ENCODE measurements at places on chromosomes 2 and 18.

DNA sequence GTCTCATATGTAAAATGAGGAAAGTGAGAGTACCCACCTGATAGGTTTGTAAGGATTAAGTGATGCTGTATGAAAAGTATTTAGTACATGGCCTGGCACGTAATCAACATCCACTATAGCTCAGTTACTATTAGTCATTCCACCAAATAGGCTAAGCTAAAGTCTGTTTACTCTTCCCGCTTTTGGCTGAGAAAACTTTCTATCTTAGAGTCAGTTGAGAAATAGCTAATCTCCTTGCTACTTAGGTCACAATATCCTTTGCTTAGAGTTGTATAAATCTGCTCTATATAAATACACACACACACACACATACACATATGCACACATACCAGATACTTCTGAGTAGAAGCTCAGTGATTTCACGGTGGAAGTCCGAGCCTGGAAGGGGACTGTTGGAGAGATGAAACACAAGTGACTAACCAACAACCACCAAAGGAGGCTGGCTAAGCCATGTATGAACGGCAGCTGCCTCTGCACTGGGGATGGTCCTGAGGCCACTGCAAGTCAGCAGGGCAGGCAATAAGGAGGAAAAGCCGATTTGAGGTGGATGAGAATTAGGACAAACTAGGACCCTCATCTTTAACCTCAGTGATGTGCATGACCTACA lies 104.6 kb upstream of the EPHA4 start:
- no peak for DNase-seq

DNA sequence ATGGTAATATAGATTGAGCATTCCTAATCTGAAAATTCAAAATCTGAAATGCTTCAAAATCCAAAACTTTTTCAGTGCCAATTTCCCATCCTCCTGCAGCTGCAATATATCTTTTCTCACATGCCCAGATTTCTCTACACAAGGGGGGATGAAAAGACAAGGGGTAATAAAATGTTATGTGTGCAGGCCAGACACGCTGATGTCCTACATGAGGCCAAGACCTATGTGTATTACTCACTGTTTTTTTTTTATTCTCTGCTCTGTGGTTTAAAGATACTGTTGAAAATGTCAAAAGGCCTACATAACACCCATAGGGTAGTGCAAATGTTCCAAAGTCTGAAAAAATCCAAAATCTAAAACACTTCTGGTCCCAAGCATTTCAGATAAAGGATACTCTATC lies 41.2 kb upstream of the CWC22 start:
- no peak for DNase-seq

DNA sequence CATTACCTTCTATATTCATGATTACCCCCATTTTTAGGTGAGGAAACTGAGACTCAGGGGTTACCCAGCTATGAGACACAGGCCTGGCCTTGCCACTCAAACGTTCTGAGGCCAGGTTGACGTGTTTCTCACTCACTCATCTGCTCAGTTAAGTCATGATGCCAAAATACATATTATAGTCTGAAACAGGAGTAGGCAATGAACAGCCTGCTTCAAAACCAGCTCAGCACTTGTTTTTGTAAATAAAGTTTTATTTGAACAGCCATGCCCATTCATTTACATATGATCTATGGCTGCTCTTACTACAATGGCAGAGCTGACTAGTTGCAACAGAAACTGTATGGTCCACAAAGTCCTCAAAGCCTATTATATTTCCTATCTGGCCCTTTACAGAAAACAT lies 74.1 kb upstream of the SMAD2 start:
- no peak for DNase-seq

DNA sequence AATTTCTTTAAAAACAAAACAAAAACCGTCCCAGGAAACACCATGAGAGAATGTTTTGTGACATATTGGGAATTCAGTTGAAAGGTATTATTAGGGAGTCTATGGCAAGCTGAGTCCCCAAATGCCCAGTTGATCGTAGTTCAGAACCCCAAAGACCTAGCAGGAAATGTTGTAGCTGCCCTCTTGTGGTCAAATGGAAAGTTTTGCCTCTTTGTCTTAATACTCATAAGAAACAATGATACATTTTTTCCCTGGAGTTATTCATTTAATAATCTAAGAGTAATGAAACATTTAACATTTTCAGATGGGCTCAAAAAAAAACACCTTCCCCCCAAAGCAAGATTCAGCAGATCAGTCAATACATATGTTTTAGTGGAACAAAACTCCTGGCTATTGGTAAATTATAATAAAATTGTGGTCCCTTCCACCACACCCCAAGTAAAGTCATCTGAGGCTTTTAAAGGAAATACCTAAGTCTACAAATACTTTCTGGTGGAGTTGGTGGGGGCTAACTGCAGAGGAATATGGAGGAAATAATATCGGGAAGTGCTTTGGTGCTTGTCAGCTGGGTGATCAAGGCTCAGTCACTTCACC lies 37.8 kb upstream of the EFEMP1 start:
- DNase-seq, result no peak

- DNase-seq, result peak; percentile 78
Observed at GRCh38 chr2:14944562-14945346, 312.2 kb downstream of the LRATD1 start.

GRCh38 chr18:67104700-67105284 lies 411.7 kb downstream of the DSEL start:
- peak; percentile 81 for DNase-seq

- no peak for DNase-seq
Observed at GRCh38 chr2:153944800-153945199, 73.1 kb downstream of the GALNT13 start.

GRCh38 chr2:164696634-164697033 lies 75.4 kb upstream of the GRB14 start:
- no peak for DNase-seq

GRCh38 chr2:69366-70344 lies 23.4 kb upstream of the FAM110C start:
- DNase-seq, result no peak

DNA sequence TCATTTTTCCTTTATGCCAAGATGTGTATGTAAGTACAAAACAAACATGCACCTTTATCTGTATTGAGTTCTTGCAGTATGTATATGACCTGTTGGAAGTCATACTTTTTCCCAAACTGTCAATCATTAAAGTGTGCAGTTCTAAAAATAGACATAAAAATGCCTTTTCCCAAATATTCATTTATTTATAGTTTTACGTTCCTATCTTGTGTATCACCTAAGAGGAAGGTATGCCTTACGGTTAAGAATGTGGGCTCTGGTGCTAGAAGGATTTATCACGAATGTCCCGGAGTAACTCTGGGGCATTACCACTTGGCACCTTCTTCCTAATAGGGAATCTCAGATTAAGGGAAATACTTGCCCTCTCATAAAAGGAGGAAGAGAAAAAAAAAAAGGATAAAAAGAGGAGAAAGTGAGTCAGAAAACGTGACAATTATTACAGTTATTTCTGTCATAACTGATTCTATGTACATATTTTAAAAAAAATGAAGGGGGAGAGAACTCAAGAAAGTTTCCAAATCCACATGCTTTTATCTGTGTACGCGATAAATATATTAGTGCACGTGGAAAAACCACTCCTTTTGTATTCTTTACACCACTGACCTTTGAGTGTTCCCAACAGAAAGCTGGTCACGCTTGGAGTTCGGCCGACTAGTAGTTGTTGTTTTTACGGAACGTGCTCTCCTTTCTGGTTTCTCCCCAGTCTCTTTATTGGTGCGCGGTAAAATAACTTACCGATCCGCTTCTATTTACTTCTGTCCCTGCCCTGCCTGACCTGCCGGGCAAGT lies 721 bp downstream of the MCEE start:
- DNase-seq, result no peak

DNA sequence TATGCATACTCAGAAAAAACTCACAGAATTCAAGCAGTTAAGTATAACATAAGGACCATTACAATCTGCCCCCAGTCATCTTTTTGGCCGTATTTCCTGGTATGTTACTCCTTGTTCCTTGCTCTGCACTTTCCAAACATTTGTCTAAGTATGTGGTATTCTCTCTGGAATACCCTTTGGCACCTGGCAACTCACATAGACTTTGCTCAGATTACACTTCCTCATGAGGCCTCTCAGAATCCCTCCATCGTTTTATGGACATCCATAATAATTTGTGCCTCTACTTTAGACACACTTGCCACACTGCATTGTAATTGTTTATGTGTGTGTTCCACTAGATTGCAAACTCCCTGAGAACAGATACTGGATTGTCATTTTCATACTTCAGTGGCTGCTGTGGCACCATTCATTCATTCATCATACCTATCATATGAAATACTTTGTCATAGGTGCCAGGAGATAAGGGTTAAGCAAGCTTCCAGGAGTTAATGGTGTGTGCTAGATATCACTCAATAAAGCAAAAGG lies 84.0 kb downstream of the HIBCH start:
- no peak for DNase-seq

- DNase-seq, result no peak
Observed at GRCh38 chr2:140604096-140604495, 1526.7 kb downstream of the LRP1B start.

DNA sequence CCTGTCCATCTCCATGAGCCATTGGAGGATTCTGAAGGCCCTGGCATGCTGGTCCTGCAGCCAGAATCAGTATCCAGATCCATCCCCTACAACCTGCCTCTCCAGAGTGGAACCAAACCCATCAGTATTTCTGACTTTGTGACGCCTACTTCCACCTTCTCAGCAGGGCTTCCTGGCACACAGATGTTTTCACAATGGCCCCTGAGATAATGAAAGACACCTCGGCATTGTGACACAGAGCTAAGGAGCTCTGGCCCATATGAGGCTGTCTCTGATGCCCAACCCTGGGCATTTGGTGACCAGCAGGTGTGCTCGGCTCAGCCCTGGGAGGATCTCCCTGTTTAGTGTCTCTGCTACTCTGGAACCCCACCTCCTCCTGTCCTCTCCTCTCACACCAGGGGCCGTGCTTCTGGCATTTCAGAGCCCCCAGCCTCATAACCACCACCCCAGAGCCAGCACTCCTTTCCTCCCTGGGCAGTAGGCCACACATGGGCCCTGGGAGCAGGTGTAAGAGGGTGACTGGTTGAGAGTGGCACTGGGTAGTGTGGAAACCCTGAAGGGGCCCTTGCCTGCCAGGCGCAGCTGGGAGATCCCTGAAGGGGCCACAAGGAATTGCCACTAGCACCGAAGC lies 38.2 kb downstream of the FOSL2 start:
- no peak for DNase-seq

GRCh38 chr2:206004004-206004693 lies 81.8 kb downstream of the INO80D start:
- peak; percentile 82 for DNase-seq

DNA sequence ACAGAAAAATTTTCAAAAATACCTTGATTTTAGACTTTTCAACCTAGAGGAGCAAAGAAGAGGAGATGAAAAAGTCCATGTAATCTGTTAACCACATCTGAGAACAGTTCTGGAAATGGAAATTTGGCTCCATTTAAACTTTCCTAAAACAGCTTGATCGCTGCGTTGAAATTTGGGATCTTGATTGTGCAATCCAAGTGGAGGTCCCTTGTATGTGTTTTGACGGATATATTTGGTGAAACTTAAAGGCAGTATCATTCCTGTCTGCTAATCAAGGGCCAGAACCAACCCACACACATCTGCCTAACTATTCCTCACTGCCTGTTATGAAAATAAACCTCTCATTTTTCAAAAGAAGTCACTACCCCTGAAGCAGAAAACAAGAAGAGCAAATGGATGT lies 46.6 kb downstream of the SPATS2L start:
- DNase-seq, result no peak

- no peak for DNase-seq
Observed at GRCh38 chr2:109321570-109321969, 192.6 kb downstream of the SH3RF3 start.

GRCh38 chr2:141810148-141810547 lies 320.7 kb downstream of the LRP1B start:
- no peak for DNase-seq

DNA sequence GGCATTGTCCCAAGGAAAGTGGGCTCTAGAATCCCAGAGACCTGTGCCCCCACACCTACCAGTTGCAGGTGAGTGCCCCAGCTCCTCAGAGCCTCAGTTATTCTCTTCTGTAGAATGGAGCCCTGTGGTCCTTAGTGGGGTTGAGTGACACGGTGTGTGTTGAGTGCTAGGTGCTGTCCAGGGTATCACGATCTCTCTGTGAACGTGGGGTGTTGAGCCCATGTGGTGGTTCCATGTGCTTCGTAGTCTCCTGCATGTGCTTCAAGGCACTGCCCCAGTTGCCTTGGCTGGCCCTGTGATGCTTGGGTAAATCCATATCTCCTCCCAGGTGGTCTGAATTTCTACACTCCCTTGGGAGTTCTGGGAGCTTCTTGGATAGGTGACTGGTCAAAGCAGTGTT lies 54.9 kb downstream of the SH3RF3 start:
- DNase-seq, result peak; percentile 29

DNA sequence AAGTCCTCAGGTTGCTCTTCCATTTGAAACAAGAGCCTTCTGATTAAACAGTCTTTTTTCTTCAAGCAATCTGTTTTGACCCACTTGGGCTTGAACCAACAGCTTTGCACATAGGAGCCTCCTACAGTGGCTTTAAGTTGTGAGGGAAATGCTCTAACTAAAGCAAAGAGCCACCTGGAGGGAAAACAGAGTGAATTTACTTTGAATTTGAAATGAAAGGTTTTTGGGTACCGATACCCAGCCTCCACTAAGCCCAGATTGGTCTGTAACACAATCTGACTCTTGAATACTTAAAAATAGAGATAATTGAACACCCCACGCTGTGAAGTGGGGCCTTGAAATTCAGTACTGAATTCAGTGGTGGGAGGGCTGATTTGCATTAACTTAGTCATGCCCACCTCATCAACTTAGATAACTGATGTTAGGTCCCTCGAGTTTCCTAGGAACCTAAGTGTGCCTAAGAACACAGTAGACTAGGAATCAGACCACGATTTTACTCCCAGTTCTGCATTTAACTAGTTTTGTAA lies 56.3 kb upstream of the ACVR1C start:
- DNase-seq, result no peak

- no peak for DNase-seq
Observed at GRCh38 chr18:36162981-36163380, 24.3 kb upstream of the MOCOS start.

- DNase-seq, result no peak
Observed at GRCh38 chr2:30965022-30965531, 157.8 kb upstream of the CAPN13 start.

DNA sequence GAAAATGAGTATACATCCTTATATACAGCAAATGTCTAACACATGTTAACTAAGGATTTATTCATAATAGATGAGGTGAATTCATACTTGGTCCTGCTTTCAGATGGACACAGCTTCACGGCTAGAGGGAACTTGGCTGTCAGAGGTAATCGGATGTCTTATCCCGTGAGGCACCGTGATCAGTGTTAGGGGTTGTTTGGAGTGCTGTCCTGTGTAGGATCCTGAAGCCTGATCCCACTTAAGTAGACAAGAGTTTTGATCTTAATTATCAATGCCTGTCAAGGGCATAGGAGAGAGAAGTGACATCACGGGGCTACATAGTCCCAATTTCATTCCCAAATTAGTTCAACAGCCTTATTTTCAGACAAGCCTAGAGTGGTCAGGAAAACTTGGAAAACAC lies 204.6 kb downstream of the RNF144A start:
- no peak for DNase-seq

DNA sequence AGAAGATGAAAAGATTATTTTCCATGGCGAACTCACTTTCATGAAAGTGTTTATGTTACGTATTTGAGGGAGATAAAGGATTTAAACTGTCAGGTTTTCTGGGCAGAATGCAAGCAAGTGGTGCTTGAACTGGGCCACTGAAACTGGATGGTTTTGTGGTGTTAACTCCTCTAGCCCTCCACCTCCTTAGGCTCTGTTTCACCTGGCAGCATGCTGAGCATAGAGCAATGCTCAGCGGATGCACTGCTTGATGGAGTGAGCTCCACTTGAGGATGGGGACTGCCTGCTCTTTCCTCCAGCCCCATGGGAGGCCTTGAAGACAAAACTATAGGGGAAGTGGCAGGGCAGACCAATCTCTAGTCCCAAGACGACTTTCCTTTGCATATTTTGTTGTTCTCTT lies 345.8 kb downstream of the TDRD15 start:
- DNase-seq, result no peak
